ENCODE measurements at places on chromosomes 3 and 15.

- no peak for DNase-seq
Measured at GRCh38 chr3:8536096-8537056, 34.8 kb downstream of the LMCD1 start.

DNA sequence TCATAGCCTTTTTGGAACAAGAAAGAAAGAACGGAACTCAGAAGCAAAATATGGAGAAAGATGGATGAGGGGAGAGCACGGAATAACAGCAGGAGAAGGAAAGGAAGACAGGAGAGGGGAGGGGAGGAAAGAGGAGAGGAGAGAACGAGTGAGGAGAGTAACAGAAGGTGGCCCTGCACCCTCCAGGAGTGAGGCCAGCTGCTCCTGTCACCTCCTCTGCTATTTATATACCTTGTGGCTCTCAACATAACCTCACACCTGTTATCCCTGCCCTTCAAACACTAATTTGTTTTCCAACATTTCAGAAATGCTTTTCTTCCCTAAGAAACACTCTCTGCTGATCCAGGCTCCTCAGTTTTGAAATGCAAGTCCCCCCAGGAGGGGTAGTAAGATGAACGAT is 53.4 kb upstream of the ATP2B2 start:
- no peak for DNase-seq

DNA sequence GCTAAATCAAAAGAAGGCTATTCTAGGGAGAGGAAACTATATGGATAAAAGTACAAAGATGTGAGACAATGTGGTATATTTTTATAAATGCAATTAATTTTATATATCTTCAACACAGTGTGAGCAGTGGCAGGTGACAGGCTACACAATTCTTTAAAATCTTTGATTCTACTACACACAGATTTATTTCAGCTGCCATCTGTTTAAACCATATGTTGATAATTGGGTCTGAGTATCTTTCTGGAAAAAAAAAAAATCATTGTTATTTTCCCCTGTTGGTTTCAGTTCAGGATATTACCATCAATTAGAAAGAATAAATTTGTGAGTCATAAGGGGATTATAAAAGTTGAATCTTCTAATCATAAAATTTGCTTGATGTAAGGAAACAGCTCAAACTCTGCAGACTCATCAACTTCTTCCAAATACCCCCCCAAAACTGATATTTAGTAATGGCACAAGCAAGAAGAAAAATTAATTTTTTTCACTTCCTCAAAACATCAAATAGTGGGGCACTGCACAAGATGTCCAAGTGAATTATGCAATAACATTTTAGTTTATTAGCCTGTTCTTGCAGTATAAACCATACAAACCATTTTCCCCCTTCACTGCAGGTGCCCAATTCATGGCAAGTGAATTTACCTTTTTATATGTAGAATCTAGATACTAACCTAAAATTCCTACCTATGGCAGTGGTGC is 12.0 kb downstream of the PIERCE2 start:
- no peak for DNase-seq

- DNase-seq: no peak
Measured at GRCh38 chr3:129539206-129539605, 3.8 kb upstream of the H1-8 start.

GRCh38 chr3:62622553-62623174 is 249.3 kb upstream of the FEZF2 start:
- peak; percentile 82 for DNase-seq

GRCh38 chr15:76059320-76060117 is at the start of gene TMEM266:
TSS of gene TMEM266 (plus strand) at chr15:76059985. CDS start at chr15:76134264, 74,279 bp downstream.
- DNase-seq: peak; percentile 71

- peak; percentile 75 for DNase-seq
Measured at GRCh38 chr3:24135280-24135679, 190.2 kb downstream of the NR1D2 start.

- peak; percentile 54 for DNase-seq
Measured at GRCh38 chr3:127817406-127817841, 4.9 kb downstream of the MGLL start.

DNA sequence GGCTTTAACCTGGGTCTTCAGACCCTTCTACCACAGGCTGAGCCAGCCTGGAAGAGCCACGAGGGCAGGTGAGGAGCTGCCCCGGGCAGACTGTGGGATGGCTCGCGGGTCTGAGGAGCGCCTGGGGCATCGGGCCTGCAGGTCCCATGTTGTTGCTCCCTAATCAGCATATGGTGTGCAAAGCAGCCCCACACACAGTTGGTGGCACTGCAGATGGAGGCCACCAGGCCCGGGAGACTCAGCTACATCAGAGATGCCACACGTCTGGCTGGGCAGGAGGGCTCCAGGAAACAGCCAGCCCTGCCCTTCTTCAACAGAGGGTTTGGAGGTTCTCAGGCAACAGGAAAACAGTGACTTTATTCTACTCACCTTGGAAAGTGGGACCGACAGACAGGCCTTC is 63.9 kb downstream of the XXYLT1 start:
- DNase-seq: no peak

GRCh38 chr3:143970773-143971358 is 757 bp upstream of the DIPK2A start:
- DNase-seq: peak; percentile 86

GRCh38 chr3:16482770-16483531 is 30.5 kb downstream of the RFTN1 start:
- peak; percentile 40 for DNase-seq

GRCh38 chr15:82540984-82541431 is 751 bp upstream of the RPS17 start:
- peak; percentile 29 for DNase-seq

DNA sequence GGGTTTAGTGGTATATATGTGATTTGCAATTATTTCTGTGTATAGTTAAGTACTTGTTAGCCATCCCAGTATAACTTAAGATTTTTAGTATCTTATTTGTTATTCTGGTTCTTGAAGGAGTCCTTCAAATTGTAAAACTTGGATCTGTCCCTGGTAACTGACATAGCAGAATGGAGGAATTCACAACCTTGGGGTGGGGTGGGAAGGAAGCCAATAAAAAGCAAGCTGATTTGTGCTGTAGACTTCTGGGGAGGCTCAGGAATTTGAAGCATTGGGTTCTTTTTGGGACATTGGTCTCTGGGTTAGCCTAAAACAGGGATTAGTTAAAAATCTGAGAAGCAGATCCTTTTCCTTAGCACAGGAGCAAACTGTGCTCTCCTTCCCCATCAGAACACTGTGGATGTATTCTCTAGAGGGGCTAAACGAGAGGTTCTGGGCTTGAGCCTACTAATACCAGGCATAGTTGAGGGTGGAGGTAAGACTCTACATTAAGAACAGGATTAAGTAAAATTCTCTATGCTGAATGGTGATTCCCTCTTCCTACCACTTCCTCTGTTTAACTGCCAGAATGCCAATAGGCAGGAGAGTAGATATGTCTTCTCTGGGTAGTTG is 42.2 kb downstream of the GMPS start:
- DNase-seq: peak; percentile 61

DNA sequence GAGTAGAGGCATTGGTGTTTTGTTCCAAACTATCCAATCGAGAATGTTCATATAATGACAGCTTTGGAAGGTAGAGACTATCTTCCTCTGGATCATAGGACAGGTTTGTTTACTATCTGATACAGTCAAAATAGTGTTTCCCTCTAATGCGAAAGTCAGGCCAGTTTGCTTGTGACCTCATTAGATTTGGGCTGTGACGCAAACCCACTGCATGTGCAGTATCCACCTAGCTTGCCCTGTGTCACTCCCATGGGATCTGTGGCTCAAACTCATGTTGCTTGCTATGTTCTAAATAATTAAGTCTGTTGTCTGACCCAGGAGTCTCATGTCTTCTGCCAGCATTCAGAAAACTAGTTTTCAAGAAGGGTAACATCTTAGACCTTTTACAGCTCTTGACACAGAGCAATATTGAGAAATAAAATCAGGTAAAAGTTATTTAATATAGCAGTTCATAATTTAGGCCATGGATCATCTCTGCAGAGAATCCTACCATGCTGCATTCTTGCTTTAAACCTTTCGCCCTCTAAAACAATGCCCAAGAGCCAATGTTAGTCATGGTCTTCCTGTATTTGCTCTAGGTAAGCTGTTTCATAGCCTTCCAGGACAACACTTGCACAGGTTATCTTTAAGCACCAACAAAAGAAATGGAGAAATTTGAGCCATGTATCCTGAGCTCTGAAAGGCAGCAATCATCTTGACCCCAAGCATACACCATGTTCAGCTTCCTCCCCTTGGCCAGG is 26.4 kb downstream of the NIT2 start:
- DNase-seq: no peak

GRCh38 chr3:15676259-15676658 is 74.7 kb downstream of the BTD start:
- peak; percentile 12 for DNase-seq
